ENCODE measurements at places on chromosomes 6 and 20.

- DNase-seq: no peak
These were observed 27.0 kb upstream of the SLA2 start for GRCh38 chr20:36672991-36673390.

DNA sequence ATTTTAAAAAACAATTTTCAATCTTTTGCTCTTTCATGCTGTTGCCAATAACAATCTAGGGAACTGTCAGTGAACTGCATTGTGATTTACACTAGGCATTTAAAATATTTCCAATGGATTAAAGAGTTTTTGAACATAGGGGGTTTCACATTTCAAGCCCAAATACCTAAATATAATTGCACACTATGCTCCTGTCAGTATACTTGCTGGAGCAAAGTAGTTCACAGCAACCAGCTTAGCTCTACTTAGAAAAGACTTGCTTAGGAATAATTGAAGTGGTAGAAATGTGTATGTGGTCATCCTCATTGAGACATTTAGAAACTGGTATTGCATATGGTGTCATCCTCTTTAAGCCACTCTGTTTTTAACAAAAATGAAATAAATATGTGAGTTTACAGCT is 41.7 kb upstream of the REV3L start:
- DNase-seq: no peak

- no peak for DNase-seq
These were observed 55.7 kb downstream of the PTPN1 start for GRCh38 chr20:50565871-50566270.

- no peak for DNase-seq
These were observed at the start of gene PXDC1 for GRCh38 chr6:3751077-3751729. PXDC1 (minus strand) TSS chr6:3751713; CDS start chr6:3751531, 182 bp downstream.

- DNase-seq: no peak
These were observed 1.0 kb upstream of the APMAP start for GRCh38 chr20:24993337-24994185.

GRCh38 chr20:53276143-53276542 is 304.0 kb downstream of the TSHZ2 start:
- no peak for DNase-seq
